ENCODE measurements at places on chromosomes 6 and 20.
A peak's percentile ranks its signal among the peaks of the same experiment; 100 is the strongest.

- peak; percentile 16 for DNase-seq
Measured at GRCh38 chr6:150412221-150412620, 43.4 kb downstream of the IYD start.

DNA sequence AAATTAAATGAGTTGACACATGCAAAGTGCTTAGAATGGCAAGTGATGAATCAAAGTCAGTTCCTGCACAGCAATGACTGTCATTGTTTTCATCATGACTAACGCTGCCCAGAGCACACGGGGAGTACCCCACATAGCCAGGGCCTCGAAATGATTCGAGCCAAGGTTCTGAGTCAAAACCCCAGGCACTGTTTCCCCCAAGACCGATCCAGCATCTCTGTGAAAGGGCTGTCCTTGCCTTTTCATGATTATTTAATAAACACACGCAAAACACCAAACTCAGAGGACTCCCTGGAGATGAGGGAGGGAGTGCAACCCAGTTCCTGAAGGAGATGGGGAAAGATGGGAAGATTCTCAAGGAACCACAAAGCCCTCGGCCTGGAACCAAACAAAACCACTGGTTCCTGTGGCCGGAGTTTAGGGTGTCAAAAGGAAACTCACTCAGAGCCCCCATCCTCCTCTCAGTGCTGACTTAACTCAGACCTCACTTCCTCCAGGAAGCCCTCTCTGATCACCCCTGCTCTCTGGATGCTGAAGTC lies 3.8 kb downstream of the PREX1 start:
- DNase-seq: peak; percentile 70

GRCh38 chr6:148945301-148946021 lies 198.6 kb downstream of the UST start:
- DNase-seq: peak; percentile 28

GRCh38 chr6:22113026-22113766 lies 183.6 kb downstream of the PRL start:
- peak; percentile 100 for DNase-seq

DNA sequence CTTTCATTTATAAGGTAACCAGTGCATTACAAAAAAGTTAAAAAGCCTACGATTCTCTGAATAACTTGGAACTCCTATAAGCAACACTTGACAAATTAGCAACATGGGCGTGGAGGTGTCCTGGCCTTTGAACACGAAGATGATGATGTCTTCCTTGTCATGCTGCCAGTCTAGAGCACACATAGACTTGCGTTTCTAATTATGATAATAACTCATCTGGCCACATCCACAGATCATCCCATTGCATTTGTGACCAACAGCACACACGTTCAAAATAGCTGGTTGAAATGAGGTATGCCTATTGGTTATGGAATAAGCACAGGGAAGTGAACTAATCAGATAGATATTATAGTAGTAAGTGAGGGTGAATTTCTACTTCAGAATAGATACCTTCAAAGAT lies 608.9 kb downstream of the PRKN start:
- DNase-seq: no peak

GRCh38 chr6:158668707-158669103 lies 18.9 kb downstream of the SYTL3 start:
- no peak for DNase-seq

DNA sequence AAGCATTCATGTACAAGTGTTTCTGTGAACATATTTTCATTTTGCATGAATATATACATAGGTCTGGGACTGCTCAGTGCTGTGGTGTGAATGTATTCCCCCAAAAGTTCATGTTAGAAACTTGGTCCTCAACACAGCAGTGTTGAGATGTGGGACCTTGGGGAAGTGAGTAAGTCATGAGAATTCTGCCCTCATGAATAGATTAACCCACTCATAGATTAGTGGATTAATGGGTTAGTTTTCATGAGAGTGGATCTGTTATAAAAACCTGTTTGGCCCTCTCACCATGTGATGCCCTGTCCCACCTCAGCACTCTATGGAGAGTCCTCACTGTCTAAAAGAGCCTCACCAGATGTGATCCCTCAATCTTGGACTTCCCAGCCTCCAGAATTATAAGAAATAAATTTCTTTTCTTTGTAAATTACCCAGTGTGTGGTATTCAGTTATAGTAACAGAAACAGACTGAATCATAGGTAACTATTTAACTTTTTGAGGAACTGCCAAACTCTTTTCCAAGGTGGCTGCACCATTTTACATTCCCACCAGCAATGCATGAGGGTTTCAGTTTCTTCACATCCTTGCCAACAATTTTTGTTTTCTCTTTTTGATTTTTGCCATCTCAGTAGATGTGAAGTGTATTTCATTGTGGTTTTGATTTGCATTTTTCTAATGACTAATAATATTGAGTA lies 45.3 kb downstream of the QRSL1 start:
- DNase-seq: no peak

GRCh38 chr6:113414511-113414910 lies 442.6 kb upstream of the MARCKS start:
- peak; percentile 73 for DNase-seq

- no peak for DNase-seq
Measured at GRCh38 chr6:17700421-17701416, 6.0 kb downstream of the NUP153 start.

- no peak for DNase-seq
Measured at GRCh38 chr20:57211908-57212533, 54.4 kb downstream of the BMP7 start.

- no peak for DNase-seq
Measured at GRCh38 chr6:41716516-41717391, 18.7 kb downstream of the TFEB start.

DNA sequence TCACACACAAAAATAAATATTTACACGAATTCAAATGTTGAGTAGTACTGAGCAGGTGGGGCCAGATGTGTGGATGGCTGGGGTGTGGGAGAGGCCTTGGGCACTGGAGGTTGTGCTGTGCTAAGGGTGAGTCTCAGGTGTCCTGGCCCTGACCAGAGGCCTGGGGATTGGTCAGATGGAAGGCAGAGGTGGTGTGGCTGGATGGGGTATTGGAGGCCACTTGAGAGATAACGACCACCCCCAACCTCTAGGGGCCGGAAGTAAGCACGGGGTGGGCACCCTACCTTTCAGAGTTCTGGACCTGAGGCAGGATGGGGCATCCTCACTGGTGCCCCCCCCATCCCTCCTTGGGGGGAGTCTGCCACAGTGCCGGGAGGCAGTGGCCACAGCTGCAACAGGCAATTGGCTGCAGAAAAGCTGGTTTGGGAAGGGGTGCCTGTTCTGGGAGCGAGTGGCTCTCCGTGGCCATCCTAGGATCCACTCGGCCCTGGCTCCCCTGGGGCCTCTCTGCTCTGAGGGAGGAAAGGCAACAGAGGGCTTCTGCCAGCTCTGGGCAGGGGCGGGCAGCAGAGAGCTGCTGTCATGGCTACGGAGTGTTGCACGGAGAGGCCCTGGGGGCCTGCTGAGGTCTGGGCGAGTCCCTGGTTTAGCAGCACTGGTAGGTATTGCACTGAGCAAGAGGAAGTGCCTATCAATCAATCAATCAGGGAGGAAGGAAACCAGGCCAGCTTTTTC lies 87.6 kb downstream of the ASXL1 start:
- no peak for DNase-seq

- DNase-seq: no peak
Measured at GRCh38 chr6:82904257-82904656, 161.4 kb downstream of the UBE3D start.

- no peak for DNase-seq
Measured at GRCh38 chr6:92753956-92754355, 665.4 kb downstream of the EPHA7 start.

- no peak for DNase-seq
Measured at GRCh38 chr6:169342710-169343109, 89.1 kb upstream of the THBS2 start.

DNA sequence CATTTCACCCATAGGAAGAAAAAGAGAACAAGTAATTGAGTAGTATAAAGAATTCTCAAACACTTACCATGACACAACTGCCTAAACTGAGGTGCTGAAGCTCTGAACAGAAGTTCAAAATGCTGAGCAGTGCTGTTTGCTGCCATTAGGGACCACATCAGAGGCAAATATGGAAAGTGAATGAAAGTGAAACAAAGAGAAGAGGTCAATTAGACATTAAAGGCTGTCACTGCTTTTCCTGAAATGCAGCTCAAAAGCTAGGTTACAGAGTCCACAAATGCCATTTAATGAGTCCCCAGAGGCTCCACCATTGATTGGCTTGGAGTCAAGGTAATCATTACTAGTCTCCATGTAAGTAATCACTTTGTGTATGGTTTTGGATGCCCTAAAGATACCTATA lies 46.1 kb downstream of the POU3F2 start:
- no peak for DNase-seq

- DNase-seq: peak; percentile 22
Measured at GRCh38 chr6:149642829-149643580, 5.5 kb downstream of the KATNA1 start.

DNA sequence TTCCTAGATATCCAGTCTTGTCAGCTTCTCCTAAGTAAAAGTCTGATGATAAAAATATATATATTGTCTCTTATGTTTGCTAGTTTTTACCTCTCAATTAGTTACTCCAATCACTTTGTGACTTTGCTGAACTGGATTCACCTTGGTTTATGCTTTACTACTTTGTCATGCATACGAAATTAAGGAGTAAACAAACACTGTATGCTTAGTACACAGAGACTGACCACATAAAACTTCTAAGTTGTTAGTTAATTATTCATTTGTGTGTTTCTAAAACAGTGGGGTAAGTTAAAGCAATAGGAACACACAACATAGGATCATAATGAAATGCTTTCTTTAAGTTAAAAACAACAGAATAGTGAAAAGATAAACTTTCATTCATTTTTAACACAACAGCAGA lies 877.3 kb upstream of the MAP3K7 start:
- no peak for DNase-seq

DNA sequence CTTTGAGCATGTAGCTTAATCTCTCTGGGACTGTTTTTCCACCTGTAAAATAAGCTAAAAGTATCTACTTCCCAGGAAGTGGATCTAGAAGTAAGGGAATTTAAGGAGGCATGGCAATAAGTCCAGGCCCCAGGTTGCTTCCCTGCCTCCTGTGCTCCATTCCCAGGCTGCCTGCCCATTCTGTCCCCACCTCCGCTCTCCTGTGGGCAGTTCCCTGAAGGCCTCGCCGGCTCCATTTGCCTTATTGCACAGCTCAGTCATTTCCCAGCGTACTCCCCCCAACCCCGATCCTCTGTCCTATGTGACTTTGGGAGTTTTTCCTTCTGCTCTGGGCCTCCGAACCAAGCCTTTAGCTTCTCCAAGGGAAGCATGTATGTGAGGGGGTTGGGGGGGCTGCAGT lies 4.6 kb downstream of the SLC29A1 start:
- no peak for DNase-seq

- no peak for DNase-seq
Measured at GRCh38 chr20:56676001-56676400, 46.9 kb downstream of the TFAP2C start.

Data from astrocyte (in vitro differentiated cells and primary cell).